CD4-positive, alpha-beta T cell (primary cell): ENCODE measurements at places on chromosomes 13 and 19. TPM values are rescaled to one million over a fixed set of nuclear protein-coding genes. Genes with fewer than 3 reads are reported as not detected.

NLRP5 gene
- not detected for total RNA-seq

TNNT1 gene
- total RNA-seq, result not detected

IGLON5 gene
- total RNA-seq, result not detected

C1QTNF9 gene
- not detected for total RNA-seq

KIRREL2 gene
- not detected for total RNA-seq
